ENCODE measurements at places on chromosomes 2 and 18.
A peak's percentile ranks its signal among the peaks of the same experiment; 100 is the strongest.

DNA sequence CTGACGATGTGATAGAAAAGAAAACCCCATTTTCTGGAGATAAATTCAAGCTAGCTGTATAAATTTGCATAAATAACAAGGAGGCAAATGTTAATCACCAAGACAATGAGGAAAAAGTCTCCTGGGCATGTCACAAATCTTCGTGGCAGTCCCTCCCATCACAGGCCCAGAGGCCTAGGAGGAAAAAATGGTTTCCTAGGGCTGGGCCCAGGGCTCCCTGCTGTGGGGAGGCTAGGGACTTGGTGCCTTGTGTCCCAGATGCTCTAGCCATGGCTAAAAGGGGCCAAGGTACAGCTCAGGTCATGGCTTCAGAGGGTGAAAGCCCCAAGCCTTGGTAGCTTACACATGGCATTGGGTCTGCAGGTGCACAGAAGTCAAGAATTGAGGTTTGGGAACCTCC lies 134.6 kb downstream of the CABLES1 start:
- DNase-seq, result no peak

DNA sequence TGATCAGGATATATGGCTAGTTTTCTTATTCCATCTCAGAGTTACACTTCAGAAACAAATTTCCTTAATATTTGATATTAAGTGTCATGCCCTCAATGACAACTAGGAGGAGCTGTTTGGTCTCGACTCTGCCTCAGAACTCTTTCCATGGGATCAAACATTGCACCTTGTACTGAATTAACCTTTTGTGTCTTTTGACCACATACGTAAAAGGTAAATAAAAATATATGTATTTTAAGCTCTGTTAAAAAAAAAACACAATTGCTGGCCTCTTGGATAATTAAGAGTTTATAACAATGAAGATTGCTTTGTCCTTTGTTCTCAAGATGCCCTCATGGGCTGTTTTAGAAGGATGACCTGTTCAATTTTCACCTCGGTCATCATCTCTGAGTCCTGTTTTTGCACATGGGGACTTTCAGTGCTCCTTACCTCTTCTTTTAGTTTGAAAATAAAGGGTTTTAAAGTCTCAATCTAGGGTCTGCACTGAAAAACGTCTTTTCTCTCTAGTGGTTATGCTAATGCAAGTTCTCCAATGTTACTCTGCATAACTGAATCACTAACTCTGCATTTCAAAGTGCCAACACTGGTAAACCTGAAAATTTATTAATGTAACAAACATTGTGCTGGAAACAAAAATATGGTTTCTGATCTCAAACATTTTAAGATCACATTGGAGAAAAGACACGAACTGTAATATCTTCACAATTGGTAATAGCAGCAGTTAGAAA lies 18.8 kb upstream of the FN1 start:
- peak; percentile 19 for DNase-seq

GRCh38 chr18:56562479-56562878 lies 75.9 kb downstream of the TXNL1 start:
- no peak for DNase-seq

DNA sequence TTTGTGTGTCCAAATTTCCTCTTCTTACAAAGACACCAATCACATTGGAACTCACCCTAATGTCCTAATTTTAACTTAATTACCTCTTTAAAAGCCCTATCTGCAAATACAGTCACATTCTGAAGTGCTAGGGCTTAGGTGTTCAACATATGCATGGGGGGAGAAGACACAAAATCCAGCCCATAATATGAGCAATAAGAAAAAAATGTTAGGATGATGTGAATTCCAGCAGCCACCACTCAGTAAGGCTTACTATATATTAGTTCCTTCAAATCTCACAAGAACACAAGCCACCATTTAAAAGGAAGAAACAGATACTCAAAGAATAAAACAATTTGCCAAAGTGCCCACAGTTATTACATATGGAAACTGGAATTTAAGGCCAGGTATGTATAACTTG lies 285.7 kb downstream of the EPHA4 start:
- no peak for DNase-seq

DNA sequence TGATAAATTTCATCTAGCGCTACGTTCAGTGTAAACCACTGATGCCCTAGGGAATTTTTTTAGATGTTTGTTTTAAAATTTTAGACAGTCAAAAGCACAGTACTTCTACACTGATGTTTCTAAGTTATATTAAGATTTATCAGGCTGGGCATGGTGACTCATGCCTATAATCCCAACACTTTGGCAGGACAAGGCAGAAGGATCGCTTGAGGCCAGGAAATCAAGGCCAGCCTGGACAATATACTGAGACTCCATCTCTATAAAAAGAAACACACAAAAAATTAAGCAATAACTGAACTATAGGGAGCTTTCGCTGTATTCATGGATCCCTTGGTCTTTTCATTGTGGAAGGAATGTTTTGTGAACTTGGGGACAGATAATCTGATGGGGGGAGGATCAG lies 50.6 kb upstream of the MAPRE2 start:
- DNase-seq, result no peak

DNA sequence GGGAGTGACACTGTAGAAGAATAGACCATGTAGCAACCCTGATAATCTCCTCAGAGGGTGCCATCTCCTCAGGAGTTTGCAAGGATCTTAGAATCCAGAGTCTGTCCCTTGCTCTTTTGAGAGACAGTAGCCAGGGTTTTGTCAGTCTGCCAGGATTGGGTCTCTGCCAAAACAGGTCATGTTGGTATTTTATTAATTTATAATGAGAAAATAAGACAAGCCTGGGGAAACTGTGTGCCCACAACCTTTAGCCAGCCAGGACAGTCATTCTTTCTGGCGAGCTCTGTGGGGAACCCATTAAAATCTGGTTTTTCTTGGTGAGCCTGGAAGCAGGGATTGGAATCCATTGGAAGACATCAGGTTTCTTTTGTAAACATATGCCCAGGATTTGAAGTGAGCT lies 78.6 kb downstream of the PTPRM start:
- DNase-seq, result peak; percentile 30

DNA sequence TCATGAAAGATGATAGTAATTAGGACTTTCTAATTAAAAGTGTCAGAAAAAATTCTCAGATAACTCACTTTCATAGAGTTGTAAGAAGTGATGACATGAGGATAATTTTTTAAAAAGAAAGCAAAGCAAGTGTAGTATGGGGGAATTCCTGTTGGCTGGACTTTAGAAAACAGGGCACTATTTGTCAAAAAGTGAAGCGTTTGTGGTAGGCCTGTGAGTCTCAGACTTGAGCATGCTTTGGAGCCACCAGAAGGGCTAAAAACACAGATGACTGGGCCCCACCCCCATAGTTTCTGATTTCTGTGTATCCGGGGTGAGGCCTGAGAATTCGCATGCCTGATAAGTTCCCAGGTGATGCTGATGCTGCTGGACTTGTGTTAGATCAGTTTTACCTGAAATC lies 222.6 kb upstream of the LRRTM1 start:
- no peak for DNase-seq

DNA sequence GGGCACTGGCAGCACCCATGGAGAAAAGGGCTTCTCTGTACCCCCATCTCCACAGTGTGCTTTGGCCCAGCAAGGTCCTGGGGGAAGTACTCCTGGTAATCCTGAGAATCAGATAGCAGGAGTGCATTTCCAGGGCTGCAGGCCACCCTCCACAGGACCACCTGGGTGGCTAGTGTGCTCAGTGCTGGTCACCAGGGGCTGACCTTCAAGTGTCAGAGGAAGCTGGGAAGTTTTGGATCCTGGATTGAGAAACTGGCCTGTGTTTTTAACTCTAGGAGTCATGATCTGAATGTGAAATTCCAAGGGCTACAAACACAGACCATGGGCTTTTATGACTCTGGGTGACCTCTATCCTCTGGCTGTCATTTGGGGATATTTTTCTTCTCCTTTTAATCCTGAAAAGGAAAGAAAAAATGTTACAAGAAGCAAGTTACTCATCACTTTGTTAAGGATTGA lies 9.3 kb downstream of the RHOB start:
- no peak for DNase-seq

DNA sequence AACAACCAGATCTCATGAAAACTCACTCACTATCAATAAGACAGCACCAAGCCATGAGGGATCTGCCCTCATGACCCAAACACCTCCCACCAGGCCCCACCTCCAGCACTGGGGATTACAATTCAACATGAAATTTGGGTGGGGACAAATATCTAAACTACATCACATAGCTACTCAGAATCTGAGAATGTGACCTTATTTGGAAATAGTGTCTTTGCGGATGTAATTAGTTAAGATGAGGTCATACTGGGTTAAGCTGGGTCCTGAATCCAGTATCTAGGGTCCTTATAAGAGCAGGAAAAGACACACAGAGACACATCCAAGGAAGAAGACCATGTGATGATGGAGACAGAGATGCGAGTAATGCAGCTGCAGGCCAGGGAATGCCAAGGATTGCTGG lies 27.5 kb upstream of the REEP1 start:
- DNase-seq, result no peak

GRCh38 chr18:51195451-51196117 lies 1.9 kb downstream of the MEX3C start:
- DNase-seq, result peak; percentile 65

- DNase-seq, result no peak
These were observed 119.4 kb downstream of the GREB1L start for GRCh38 chr18:21361307-21361880.

All from NCI-H345 (cell line).